BE2C (cell line): ENCODE measurements at places on chromosomes 11 and 22.

DNA sequence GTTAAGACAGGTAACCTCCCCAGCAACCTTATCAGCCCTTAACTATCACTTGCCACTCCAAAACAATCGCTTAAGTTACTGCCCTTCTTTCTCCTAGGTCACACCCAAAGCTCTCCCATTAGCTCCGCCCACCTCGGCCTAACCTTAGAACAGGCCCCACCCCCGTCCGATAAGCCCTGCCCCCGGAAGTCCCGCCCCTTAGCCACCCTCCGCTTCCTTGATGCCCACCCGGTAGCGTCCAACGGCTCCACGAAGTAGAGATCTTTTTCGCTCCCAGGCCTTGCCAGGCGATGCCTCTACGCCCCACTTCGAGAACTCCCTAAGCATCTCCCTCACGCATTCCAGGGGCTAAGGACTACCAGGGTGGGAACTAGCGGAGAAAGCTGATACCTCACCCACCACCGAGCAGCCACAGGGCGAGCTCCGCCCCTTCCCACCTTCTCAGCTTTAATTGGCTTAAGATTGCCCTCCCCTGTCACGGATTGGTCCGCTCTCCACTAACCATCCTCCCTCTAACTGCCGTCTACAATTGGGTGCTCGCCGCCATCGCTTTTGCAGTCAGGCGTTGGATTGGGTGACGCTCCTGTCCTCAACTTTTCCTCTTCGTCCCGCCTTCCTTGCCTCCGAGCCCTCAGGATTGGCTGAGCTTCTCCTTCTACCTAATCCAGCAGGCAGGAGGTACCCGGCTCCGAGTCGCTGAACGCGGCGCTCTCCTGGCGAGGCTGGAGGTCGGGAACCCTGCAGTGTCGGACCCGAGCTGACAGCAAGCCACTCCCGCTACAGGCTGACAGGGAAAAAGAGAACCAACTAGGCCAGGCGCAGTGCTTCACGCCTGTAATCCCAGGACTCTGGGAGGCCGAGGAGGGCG is at the start of gene ZBTB3:
Gene ZBTB3 (minus strand): TSS at position 425 of the 868 bp plus-strand sequence. CDS start 496 bp downstream, outside the sequence.
- peak; percentile 91 for DNase-seq

- no peak for DNase-seq
These were observed 199.7 kb downstream of the FAT3 start for GRCh38 chr11:92424281-92424680.

GRCh38 chr11:8566613-8567210 is 27.3 kb downstream of the STK33 start:
- DNase-seq = no peak

- no peak for DNase-seq
These were observed 4.4 kb downstream of the TMPRSS6 start for GRCh38 chr22:37105154-37105553.
